Activated T-helper 1 cell treated with anti-CD3 and anti-CD28 coated beads, Interleukin-2, amount 50 U/mL, for 16 hours (primary cell): ENCODE measurements at places on chromosomes 5 and 9.

GRCh38 chr5:81768935-81769452 is 18.1 kb upstream of the SSBP2 start:
- no peak for DNase-seq

- no peak for DNase-seq
These were observed 109.9 kb downstream of the RPS23 start for GRCh38 chr5:82168294-82168693.

DNA sequence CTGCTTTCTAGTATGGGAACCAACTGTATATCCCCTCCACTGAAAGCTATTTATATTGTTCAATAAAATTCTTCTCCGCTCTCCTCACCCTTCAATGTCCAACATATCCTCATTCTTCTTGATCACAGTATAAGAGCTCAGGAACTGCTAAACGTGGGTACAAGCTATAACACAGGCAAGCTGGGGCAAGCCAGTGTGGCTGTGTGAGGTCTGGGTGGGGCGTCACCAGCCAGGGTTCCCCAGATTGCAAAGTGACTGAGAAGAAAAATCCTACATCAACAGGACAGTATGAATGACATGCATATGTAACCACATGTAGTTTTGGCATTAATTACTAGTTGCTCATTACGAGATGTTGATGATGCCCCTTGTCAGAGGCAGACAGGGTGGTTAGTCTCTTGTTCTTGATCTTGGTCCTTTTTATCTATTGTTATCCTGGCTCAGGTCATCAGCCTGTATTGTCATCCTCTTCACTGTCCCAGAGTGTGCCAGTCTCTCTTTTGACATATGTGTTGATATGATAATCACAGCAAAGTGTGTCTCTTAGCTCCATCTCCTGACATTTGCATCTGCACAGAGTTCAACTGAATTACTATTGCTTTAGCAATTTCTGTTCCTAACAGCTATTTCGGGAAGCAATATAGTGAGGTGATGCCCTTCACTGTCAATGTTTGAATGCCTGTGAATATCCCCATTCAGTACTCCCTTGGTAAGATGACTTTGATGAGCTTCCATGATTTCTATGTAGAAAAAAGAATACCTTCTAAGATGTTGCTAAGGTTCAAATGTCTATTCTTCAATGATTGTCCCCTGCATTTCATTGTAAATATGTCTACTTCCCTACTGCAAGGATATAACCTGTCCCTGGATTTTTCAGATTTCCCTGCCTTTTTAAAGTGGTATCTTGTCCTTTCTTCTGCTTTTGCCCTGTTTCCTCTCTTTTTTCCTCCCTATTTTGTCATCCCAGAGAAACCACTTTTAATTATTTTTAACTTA is 140.3 kb downstream of the MAT2B start:
- no peak for DNase-seq

GRCh38 chr9:89427621-89428221 is 70.2 kb downstream of the SEMA4D start:
- DNase-seq, result peak; percentile 69

- no peak for DNase-seq
These were observed 5.2 kb downstream of the CEMIP2 start for GRCh38 chr9:71762900-71763653.

DNA sequence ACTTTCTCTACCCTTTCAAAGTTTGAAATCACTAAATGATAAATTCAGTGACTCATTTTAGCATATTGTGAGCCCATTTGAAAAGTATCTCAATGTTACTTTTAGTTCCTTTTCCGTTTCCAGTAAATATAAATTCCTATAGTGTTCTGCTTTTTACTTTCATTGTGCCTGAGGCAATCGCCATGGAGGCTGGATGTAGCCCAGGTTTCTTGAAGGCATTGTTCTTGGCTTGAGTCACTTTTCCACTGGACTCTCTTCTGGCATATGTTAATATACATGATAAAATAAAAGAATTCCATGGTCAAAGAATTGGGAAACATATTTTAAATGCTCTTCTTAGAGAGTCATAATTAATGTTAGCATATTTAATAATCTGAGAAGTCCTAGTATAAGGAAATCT is 327.0 kb downstream of the IZUMO3 start:
- DNase-seq, result no peak

DNA sequence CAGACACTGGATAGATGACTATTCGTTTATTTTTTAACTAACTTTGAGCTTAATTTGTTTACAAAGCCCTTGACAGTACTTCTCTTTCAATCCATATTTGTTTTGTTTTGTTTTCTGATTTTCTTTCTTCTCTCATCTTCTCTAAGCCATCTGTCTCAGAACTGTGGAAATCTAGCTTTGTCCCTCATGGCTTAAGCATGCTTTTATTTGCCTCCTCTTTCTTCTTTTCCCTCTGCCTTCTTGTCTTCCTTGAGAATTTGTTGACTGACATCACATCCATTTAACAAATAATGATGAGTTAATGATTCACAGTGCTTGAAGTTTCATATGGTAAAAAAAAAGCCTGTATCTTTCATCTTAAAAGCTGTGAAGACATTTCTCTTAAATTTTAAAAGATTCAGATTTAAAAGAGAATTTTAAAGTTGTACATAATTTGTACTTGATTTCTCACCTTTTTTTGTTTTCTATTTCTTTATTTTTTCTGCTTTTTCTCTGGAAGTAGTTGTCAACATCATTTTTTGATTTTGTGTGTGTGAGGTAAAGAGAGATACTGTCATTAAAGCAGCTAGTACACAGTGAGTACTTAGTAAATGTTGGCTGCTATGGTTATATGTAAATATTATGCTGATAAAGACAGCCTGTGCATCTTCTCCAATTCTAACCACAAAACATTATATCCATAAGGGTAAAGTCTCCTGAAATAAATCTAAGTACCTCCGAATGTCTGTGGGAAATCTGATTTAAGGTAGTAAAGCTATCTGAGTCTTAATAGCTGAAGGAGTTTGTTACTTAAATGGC is 13.9 kb upstream of the SGCD start:
- no peak for DNase-seq

DNA sequence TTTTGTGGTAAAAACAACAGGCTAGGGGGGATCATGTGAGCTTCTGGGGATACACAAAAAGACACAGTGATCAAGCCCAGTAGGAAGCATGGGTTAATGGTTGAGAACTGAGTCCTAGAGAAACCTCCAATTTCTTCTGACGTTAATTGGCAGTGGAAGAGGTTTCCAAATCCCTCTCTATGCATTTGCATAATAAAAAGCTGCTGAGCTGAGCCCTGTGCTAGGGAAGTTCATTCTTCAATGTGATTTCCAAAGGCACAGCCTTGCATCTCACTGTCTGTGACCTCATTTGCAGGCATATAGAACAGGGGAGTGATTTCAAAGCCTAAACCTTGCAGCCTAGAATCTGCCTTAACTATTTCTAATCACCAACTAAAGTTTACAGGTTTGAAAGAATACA is 812 bp downstream of the DNAH5 start:
- no peak for DNase-seq

- no peak for DNase-seq
These were observed 1.1 kb downstream of the OSTF1 start for GRCh38 chr9:75089373-75089766.

GRCh38 chr9:108058135-108058814 is 568.7 kb upstream of the KLF4 start:
- DNase-seq, result no peak

DNA sequence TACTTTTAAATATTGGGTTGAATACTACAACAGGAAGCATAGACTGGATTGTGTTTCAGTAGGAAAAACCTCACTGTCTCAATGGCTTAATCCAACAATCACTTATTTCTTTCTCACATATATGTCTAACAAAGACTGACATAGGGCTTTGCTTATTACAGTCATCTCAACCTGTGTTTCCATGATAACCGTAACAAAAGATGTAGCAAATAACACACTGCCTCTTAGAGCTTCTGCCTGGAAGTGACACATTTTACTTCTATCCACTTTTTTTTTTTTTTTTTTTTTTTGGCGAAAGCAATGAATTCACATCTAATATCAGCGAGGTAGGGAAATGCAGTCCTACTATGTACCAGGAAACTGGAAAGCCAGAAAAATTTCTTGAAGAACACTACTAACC is 204.9 kb upstream of the CDKN2B start:
- no peak for DNase-seq

DNA sequence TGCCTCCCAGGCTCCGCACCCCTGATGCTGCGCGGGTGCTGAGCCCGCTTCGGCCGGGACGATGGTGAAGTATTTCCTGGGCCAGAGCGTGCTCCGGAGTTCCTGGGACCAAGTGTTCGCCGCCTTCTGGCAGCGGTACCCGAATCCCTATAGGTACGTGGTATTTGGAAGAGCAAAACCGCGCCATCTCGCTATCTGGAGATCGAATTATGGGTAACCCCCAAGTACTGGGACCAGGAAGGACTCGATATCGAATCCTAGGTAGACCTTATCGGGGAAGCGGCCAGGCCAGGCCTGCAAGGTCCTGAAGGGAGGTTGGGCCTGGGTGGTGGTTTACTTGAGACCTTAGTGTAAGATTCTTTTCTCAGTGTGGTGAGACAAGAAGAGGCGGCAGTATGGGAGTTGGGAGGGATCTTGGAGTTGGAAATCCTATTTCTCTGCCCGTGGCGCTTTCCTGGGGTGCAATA is 359 bp downstream of the PRELID1 start:
- no peak for DNase-seq

GRCh38 chr9:133141833-133142595 is 21.0 kb upstream of the RALGDS start:
- DNase-seq, result peak; percentile 56

DNA sequence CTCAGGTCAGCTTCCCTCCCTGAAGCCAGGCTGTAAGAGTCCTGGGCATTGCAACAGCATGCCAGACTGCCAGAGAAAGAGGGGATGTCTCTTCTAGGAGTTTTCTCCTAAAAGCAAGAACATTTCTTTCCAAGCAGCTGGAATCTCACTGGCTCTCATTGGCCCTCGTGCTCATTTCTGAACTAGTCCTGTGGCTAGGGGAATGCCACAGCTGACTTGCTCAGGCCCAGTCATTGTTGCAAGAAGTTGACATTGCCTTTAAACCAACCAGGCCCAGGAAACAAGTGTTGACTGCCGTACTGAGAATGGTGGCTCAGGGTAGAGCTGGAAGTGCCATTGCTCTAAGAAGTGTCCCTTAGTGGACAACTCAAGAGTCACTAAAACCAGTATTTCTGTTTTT is 15.0 kb upstream of the CEP120 start:
- no peak for DNase-seq

DNA sequence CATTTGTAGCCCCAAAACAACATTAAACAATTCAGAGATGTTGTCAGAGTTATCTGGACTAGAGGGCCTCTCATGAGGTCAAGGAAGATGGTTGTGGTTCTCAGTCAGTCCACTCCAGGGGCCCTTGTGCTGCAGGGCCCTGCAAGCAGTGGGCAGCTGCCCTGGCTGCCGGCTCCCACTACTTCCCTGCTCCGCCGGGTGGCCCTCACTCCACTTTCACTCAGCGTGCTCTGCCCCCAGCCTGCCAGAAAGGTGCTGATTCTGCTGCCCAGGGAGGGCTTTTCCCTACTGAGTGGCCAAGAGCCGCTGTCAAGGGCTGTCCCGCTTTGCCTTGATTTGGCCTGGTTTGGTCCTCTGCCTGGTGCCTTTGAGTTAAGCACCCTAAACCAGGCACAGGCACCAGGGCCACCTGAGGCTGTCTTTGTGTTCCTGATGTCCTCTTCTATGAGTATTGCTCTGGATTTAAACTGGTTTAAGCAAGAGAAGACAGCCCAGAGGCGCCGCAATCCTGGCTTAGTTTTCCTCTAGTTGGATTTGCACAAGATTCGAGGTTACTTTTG is 117.2 kb downstream of the GADD45G start:
- DNase-seq, result no peak

- no peak for DNase-seq
These were observed 5.0 kb downstream of the RELL2 start for GRCh38 chr5:141641634-141642267.

DNA sequence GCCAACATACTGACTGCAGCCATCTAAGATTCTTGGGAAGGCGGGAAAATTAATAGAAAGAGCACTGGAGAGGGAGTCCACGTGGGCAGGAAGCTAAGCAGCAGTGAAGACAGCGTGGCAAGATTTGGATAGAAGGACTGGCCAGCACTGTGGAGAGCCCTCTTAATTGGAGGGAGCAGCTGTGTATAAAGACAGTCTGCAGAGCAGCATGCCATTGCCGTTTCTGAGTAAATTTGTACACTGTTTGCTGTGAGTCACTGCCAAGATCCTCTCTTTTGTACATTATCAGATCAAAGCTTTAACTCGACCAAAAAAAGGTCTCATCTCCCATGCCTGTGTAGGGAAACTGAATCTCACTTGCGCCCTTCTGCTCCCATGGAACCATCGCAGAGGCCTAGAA is 45.3 kb downstream of the INSYN2B start:
- no peak for DNase-seq

DNA sequence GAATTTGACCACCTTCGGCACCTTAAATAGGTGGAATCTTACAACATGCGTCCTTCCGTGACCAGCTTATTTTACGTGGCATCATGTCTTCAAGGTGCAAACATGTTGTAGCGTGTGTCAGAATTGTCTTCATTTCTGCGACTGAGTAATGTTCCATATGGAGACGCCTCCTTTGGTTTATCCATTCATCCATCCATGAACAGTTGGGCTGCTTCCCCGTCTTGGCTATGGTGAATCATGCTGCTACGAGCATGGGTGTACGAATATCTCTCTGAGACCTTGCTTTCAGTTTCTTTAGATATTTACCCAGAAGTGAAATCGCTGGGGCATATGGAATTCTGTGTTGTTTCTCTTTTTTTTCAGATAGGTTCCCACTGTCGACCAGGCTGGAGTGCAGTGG is 391.9 kb upstream of the IRX2 start:
- DNase-seq, result no peak

DNA sequence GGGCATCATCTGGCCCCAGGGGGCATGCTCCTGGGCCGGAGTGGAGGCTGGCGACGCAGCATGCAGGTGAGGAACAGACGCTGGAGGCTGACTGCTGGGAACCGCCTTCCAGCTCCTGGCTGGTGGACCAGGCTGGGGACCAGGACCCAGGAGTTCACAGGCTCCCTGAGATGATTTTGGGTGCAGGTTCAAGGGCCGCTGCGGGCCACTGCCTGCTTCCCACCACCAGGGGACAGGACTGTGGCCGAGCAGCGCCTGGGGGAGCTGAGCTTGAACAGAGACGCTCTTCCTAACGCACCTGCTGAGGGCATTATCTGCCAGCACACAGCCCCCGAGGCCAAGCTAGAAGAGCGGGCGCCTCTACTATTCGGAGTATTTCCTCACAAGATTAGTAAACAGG is 132.1 kb upstream of the RAPGEF1 start:
- DNase-seq, result no peak

DNA sequence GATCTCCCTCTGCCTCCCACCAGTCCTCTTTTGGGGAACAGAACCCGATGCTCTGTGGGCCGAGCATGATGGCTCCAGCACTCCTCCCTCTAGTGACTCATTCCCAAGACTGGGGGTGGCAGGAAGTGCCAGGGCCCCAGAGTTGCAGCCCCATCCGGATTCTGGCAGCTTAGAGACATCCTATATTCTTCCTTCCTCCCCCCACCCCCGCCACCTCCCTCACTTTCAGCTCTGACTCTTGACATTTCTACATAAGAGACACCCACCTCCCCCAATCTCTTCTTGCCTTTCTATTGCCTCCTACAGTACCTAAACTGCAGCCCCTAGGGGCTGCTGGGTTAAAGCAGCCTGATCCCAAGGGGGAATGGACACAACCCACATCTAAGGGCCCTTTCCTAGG is 47.1 kb upstream of the MATR3 start:
- no peak for DNase-seq
